ENCODE measurements at places on chromosomes 4 and X.

- DNase-seq = no peak
Measured at GRCh38 chr4:132395561-132395960, 753.5 kb upstream of the PCDH10 start.

- DNase-seq = no peak
Measured at GRCh38 chrX:63817696-63818095, 32.7 kb upstream of the ARHGEF9 start.

GRCh38 chr4:53959343-53960120 lies 104.9 kb downstream of the CHIC2 start:
- DNase-seq = no peak

GRCh38 chr4:71093745-71094144 lies 100.3 kb downstream of the DCK start:
- no peak for DNase-seq

GRCh38 chr4:77798385-77798784 lies 20.8 kb downstream of the CNOT6L start:
- DNase-seq = no peak

DNA sequence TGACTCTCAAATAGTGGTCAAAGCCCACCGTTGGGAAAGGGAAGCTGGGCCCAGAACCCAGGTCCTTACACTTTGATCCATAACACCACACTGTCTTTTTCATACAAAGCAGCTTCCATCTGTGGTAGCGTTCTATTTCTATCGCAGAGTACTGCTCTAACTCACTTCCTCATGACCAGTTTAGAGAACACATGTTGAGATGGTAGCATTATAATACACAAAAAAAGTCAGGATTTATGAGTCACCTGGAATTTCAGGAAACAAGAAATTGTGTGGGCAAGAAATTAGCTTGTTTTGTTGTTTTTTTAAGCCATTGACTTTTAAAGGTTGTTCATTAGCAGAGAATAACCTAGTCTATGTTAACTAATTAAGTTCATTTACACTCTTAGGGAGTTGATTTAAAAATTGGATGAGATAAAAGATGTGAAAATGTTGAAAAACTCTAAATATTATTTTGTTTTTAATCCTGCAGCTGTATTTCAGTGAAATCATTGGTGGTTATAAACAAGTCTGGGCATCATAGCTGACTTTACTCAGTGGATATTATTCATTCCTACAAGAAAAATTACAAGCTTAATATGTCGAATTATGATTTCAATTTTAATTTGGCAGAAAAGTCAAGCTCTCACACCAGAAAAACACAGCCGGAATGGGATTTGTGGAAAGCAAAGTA lies 1011.1 kb upstream of the HS3ST1 start:
- DNase-seq = no peak
